ENCODE measurements at places on chromosomes 3 and 15.

GRCh38 chr15:77180757-77181156 lies 109.8 kb upstream of the TSPAN3 start:
- no peak for DNase-seq

GRCh38 chr3:59878038-59878427 lies 828.2 kb upstream of the CFAP20DC start:
- no peak for DNase-seq

DNA sequence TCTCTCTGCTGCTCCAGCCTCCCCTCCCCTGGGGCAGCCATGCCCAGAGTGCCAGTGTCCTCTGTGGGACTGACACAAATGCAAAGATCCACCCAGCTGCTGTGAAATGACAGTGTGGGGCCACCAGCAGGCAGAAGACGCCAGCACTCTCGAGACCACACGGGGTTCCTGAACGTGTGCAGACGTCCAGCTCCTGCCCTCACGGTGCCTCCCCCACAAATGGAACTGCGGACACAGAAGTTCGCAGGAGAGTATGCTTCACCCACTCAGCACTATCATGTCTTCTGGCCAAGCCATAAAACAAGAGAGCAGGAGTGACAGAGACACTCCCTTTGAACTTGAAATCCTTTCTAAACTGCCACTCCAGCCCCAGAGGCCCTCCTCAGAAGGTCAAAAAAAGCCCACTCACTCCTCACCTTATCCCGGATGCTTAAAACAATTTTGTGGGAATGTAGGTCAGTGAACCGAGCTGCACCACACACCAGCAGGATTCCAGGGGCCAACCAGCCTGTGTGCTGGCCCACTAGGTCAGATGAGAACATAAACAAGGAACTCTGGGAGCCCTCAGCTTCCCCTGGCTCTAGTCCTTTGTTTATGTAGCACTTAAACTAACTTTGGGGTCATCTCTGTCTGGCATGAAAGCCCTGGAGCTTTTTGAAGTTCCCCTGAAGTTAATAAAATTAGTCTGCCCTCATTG lies 112.6 kb downstream of the DNAJB8 start:
- no peak for DNase-seq

GRCh38 chr3:23835802-23836201 lies 30.0 kb downstream of the UBE2E1 start:
- no peak for DNase-seq

DNA sequence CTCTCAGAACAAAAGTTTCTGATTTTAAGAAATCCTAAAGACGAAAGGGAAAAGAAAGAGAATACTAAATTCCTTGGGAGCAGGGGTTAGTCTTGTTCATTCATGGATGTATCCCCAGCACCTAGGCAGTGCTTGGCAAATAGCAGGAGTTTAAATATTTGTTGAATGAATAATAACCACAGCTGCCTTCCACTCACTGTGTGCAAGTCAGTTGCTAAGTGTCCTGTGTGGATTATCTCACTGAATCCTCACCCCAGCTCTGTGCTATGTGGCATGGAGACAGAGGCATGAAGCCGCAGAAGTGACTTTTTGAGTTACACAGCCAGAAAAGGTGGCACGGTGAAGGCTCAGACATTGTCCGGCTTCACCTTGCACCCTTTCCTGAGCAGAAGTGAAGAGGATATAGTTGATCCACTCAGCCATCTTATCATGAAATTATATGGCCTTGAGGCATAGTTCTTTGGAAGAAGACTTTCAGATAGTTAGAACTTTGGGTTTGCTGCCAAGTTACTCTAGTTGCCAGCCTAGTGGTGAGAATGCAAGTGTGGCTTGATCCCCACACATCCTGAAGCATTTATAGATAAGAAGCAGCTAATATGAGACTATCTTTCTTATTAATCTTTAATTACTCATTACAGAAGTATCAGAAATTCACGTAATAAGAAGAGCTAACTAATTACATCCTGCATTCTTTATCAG lies 355.5 kb downstream of the LRTM1 start:
- no peak for DNase-seq

DNA sequence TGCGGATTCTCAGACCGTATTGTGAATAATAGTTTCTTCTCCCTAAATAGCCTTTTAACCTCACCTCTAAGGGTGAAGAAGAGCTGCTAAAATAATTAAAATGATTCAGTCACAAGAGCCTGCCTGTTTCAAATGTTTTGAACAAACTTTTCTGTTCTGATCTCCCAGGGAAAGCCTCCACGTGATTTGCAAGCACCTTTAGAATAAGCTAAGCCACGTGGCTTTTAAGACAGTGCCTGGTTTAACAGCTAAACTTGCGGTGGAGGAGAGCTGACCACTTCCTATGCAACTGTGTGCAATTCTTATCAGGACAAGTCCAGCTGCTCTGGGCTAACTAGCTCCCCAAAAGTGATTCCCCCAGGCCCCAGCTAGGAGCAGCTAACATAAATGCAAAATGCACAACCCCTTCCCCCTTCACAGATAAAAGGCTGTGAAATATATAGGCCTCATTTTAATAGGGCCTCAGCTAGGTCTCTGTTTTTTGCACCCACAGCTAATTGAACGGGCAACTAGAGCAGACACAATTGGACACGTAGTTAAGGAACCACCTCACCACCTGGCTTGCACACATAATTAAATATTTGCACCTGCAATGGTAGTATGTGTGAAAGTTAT lies 401.2 kb upstream of the NR2F2 start:
- DNase-seq: no peak

GRCh38 chr3:45775571-45776300 lies 20.6 kb downstream of the SLC6A20 start:
- no peak for DNase-seq

- DNase-seq: no peak
Measured at GRCh38 chr15:62153228-62153627, 11.9 kb downstream of the C2CD4B start.

- DNase-seq: no peak
Measured at GRCh38 chr15:71691458-71692417, 118.6 kb upstream of the NR2E3 start.

- DNase-seq: no peak
Measured at GRCh38 chr3:46261926-46262594, 19.8 kb downstream of the CCR3 start.

- DNase-seq: no peak
Measured at GRCh38 chr3:57793737-57794187, 37.7 kb downstream of the SLMAP start.

DNA sequence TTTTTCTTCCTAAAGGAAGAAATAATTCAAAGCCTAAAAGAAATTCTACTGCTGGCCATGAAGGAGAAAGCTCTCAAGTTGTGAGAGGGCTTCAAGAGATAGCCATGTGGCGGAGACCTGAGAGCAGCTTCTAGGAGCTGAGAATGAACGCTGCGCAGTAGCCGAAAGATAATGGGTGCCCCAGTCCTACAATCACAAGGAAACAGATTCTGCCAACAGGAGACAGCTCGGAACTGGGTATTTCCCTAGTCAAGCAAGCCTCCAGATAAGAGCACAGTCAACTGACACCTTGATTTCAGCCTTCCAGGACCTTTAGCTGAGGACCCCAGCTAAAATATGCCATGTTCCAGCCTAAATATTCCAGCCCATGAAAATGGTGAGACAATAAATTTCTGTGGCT lies 824.1 kb downstream of the FHIT start:
- DNase-seq: no peak

- no peak for DNase-seq
Measured at GRCh38 chr3:129485721-129486663, 42.4 kb upstream of the RHO start.

- no peak for DNase-seq
Measured at GRCh38 chr15:56866803-56867202, 51.6 kb upstream of the TCF12 start.

DNA sequence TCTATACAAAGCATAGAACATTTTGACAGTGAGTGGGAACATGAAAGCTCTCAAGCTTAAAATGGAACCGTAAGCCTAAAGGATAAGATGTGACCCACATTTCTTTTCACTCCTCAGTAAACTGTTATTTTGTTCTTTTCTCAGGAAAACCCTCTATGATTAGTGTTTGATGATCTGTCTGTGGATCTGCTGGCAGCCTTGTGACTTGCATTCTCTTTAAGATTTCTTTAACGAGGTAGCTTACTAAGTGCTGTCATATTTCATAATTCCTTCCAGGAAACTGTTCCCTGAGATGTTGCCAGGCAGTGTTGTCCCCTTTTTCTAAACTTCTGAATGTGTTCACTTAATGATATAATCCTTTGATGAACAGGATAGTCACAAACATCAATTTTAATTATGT lies 167.6 kb downstream of the PYDC2 start:
- no peak for DNase-seq

- DNase-seq: no peak
Measured at GRCh38 chr3:197901626-197902025, 48.4 kb upstream of the RPL35A start.

DNA sequence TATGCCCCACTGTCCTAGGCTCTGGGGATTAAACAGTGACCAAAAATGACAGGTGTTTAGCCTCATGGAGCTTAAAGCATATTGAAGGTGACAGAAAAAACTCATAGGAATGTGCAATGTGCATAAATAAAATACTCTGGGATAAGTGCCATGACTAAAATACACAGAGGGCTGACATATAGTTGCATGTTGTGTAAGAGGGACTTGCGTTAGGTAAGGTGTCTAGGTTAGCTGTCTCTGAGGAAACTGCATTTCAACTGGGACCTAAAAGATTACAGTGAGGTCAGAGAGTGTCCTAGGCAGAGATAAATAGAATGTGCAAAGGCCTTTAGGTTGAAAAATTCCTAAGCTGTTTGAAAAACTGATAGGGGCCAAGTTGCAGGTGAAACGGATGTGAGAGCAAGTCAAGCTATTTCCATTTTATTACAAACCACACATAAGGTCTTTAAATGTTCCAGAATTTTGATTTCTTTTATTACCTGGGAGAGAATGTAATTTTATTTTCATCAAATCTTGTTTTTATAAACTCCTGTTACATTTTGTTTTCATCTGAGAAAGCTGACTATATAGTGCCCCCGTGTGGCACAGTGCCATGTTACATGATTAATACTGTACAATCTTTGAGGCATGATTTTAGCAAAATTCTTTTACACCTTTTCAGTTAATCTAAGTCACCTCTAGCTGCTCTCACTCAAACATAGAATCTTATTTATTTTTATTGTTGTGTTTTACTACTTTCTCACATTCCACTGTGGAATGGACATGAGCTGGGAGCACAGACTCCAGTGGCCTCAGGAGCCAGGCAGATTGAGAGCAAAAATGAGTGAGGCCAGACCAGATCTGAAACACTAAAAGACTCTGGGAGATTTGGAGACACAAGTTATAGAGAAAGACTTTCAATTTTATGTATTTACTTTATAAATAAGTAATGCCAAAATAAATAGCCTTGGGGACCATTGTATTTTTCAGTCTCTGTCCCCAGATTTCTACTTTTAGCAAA lies 259.6 kb upstream of the ZNF717 start:
- DNase-seq: no peak

GRCh38 chr15:75578173-75578947 lies 755 bp downstream of the PTPN9 start:
- peak; percentile 19 for DNase-seq

DNA sequence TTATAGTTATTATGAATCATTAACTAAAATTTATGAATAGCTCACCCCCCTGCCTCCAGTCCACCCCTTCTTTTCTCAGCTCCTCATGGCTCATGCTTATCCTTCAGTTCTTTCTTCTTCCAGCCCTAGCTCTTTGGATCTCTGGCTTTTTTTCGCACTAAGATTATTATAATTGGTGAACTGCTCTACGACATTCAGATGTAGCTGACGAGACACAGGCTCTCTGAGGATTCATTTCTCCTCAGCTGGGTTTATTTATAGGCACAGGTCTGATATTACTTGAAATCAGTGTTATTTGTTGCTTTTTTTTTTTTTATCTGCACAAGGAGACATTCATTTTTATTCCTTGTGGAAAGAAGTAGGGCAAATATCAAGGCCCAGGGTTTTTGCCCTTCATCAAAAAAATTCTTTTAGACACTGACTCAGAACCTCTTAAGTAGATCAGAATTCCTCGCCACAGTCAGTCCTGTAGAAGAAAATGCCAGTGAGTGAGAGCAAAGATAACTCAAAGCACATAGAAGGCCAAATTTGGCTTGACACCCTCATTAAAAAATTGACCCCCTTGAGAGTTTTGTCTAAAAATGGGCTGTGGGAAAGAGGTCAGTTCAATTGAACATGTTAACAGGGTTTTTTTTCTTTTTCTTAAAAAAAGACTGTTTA lies 106.6 kb downstream of the MYH15 start:
- no peak for DNase-seq

- no peak for DNase-seq
Measured at GRCh38 chr3:152205097-152205593, 63.6 kb upstream of the MBNL1 start.

GRCh38 chr15:40957041-40957555 lies 3.8 kb downstream of the CHAC1 start:
- DNase-seq: no peak

DNA sequence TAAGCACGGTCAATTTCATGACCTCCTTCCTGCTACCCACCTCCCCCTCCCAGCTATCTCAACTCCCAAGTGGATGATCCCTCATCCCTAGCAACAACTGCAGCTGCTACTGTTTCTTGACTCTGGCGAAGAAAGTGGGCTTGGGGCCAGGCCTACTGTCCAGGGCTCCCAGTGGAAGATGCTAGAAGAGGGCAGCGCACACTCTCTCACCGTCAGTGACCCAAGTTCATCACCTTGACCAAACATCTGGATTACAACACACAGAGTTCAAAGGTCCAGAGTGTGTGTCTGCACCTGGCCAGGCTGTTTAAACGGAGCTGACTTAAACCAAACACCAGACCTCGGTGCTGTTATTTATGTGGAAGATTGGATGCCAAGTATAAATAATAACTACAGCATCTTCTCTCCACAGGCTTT lies 385.6 kb downstream of the SHQ1 start:
- no peak for DNase-seq

DNA sequence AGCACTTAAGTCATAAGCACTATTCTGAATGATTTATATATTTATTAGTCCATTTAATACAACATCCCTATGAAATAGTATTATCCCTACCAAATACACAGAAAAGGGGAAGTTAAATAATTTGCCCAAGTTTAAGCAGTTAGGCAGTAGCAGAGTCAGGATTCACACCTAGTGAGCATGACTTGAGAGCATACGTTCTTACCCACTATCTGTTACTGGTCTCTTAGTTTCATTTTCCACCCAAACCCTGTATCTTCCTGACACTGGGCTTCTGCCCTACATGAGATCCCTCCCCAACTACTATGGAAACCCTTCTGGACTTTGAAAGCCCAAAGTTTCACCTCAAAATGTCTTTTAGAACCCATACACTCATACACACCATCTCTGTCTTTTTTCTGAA lies 4.4 kb upstream of the ATOSA start:
- DNase-seq: no peak

- DNase-seq: no peak
Measured at GRCh38 chr3:30248423-30248822, 358.0 kb upstream of the TGFBR2 start.

DNA sequence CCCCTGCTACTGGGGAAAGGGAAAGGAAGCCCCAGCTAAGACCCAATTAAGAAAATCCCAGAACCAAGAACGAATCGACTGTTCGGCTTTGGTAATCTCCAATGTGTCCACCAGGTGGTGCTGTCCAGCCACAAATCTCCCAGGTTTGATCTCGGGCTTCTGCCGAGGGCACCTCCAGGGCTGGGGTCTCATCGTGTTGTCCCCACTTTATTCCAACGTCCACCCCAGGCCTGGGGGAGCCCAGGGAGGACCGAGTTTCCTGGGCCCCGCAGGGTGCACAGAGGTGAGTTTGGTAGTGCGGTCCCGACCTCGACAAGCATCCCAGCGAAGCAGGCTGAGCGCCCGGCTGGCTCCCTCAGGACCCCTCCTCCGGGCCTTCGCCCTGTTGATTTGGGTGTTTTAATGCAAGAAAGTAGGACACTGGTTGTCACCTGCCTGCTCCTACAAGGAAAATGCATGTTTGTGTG lies 185.1 kb downstream of the GOLGA6L6 start:
- peak; percentile 63 for DNase-seq

Measured in stimulated activated naive B cell treated with anti-CD40 and anti-IgM and Interleukin-4, amounts not matched to agents 10 μg/mL and 1 μg/mL and 100 μg/mL, for 72 hours (primary cell).